ENCODE measurements at places on chromosomes 5 and 9.

- no peak for DNase-seq
These were observed 70.0 kb downstream of the MPDZ start for GRCh38 chr9:13209498-13209897.

- DNase-seq, result no peak
These were observed at the start of gene GPX8 for GRCh38 chr5:55159763-55160492. Gene GPX8, plus strand, starts transcription at chr5:55160171. Its CDS starts 22 bp downstream, at chr5:55160193.

DNA sequence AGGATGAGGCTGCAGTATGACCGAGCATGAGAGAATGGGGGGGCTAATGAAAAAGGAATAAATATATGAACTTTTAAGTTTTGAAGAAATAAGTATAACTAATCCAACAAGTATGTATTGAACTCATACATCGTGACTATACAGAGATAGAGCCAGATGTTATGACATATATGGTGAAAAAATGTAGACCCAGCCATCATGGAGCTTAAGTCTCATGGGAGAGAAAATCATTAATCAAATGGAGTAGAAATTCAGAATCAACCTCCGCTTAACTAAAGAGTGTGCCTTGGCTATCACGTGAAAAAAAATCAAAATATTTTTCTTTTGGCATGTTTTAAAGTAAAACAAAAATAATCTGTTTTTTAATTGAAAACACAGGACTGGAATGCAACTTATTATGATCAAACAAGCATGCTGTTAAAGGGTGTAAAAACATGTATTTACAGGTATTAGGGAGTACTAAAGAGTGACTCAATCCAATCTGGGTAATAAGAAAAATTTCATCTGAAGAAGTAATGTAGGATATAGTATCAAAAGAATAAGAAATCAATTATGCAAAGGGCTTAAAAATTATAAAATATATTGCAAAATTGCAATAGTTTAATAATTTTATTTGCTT lies 868.5 kb upstream of the NUDT12 start:
- no peak for DNase-seq

GRCh38 chr5:1962619-1963355 lies 80.1 kb upstream of the IRX4 start:
- no peak for DNase-seq

DNA sequence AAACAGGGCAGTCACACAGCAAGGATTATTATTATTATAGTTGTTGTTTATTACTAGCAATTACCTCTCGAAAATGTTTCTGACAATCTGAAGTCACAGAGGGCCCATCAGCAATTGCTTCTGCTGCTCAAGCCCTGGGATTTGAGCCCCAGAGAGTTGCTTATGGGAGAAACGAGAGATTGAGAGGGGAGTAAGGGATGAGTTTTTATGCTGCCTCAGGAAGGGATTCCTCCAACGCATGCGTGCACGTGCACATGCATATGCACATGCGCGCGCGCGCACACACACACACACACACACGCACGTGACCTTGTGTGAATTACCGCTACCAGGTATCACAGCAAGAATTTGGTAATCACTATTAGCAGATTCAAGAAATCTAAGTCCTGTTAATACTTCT lies 189.2 kb upstream of the TBC1D2 start:
- DNase-seq, result no peak

DNA sequence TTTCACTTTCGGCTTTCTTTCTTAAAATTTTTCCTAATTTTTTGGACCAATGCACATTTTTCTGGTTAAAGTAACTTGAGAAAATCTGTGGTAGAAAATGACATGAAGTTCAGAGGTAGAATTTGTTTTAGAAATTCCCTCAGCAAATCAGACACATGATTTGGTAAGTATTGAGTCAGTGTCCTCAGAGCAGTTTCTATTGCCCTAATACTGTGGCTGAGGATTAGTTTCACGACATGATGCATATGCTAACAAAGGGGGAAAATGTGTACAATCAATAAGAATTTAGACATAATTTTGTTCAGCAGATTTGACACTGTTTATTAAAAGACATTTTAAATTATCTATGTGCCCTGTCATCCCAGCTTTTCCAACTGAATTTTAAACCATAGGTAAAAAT lies 56.2 kb upstream of the GCNT4 start:
- no peak for DNase-seq

- DNase-seq, result no peak
These were observed 174.1 kb downstream of the PRELID2 start for GRCh38 chr5:145660897-145661640.
